ENCODE measurements at places on chromosomes 12 and 14.

- DNase-seq: no peak
These were observed 958.5 kb upstream of the SEL1L start for GRCh38 chr14:82492157-82492556.

DNA sequence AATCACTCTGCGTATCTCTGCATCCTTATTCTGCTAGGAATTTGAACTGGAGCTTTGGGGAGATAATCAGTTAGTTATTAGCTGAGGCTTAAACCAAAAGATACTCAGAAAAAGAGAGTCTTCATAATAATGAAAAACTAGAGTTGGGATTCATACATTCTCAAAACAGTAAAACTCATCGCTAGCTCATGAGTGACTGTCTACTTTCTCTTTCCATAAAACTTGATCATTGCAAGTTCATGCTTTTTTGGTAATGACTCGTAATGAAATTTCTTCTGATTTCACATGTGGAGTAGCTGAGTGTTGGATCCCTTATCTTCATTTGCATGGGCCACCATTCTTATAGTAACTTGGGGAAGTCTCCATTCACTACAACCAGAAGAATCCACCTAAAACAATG lies 397.7 kb downstream of the PDZRN4 start:
- no peak for DNase-seq

GRCh38 chr14:88023658-88024187 lies 18.8 kb downstream of the GPR65 start:
- DNase-seq: no peak

GRCh38 chr14:50977863-50978528 lies 33.7 kb upstream of the PYGL start:
- no peak for DNase-seq

DNA sequence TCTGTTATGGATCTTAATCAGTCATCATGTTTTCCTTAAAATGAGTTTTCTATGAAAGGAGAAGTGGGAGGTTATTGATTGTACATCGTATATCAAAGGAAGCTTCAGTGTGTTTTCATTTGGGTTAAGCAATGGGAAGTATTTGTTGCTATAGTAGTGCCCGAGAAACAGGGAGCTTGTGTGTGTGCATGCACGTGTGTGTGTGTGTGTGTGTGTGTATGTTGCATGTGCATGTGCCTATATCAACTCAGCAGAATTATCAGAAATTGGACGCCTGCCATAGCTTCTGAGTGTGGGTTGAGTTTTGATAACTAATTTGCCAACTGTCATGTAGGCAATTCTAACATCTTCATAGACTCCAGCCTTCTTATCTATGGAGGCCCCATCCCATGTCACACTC lies 246.1 kb upstream of the CRY1 start:
- DNase-seq: no peak

GRCh38 chr12:70059373-70059772 lies 183.9 kb upstream of the CNOT2 start:
- no peak for DNase-seq

- DNase-seq: no peak
These were observed at the start of gene SDS for GRCh38 chr12:113403435-113404415. Gene SDS (minus strand): TSS chr12:113403887. CDS start chr12:113399708, 4,179 bp downstream.

GRCh38 chr12:82527165-82527780 lies 159.4 kb upstream of the TMTC2 start:
- DNase-seq: no peak
